B cell (primary cell): ENCODE measurements at places on chromosomes 3 and 15. TPM values are rescaled to one million over a fixed set of nuclear protein-coding genes. Genes with fewer than 3 reads are reported as not detected.

GRCh38 chr15:41578736-41579383 lies 19.8 kb downstream of the TYRO3 start:
- no peaks in the 10 kb centered on the region for H3K27me3 ChIP-seq
- no peak overlapping the region for H3K27ac ChIP-seq
- no peaks in the 10 kb centered on the region for H3K4me1 ChIP-seq
- no peaks in the 10 kb centered on the region for H3K36me3 ChIP-seq

GRCh38 chr15:57943171-57943570 lies 122.3 kb downstream of the ALDH1A2 start:
- no peak overlapping the region for H3K27ac ChIP-seq
- H3K4me3 ChIP-seq: no peak overlapping the region
- peaks cover 7% of the 10 kb centered on the region for H3K27me3 ChIP-seq
- no peak for DNase-seq

The LTK gene
- 3.2 and 4.4 TPM in 2 replicates for total RNA-seq

The FHIT gene
- 7.0 and 7.8 TPM in 2 replicates for total RNA-seq

The SLC12A8 gene
- total RNA-seq: 0.57 and 0.95 TPM in 2 replicates

The PLCB2 gene
- 155 and 166 TPM in 2 replicates for total RNA-seq

The SLC22A13 gene
- 0.70 and 0.91 TPM in 2 replicates for total RNA-seq

DNA sequence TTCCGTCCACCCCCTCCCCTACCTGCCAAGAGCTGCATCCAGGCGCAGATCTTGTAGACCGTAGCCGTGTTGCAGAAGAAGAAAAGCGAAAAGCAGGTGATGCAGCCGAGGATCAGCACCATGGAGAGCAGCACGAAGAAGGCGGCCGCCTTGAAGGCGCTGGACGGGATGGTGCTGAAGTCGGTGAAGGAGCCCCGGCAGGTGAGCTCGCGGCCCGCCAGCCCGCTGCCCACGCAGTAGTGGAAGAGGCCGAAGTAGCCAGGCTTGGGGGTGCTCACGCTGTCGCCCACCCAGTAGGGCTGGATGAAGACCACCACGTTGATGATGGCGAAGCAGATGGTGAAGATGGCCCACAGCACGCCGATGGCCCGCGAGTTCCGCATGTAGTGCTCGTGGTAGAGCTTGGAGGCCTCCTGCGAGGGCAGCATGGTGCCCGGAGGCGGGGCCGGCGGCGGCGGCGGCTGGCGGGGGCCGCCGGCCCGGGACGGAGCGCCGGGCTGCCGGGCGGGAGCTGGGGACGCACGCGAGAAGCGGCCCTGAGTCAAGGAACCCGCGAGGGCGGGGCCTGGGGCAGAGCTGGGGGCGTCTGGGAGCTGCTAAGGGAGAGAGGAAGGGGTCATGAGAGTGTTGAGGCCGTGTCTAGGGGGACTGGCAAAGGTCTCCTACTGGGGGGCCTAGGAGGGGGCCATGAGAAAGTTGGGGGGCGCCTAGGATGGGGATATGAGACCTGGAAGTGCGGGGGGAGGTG lies 1.2 kb downstream of the LHFPL4 start:
- H3K36me3 ChIP-seq: no peaks in the 10 kb centered on the region
- H3K4me3 ChIP-seq: no peak overlapping the region
- H3K4me1 ChIP-seq: peaks cover 3% of the 10 kb centered on the region
- no peak overlapping the region for H3K27ac ChIP-seq

- no peaks in the 10 kb centered on the region for H3K27me3 ChIP-seq
- H3K36me3 ChIP-seq: no peaks in the 10 kb centered on the region
- no peaks in the 10 kb centered on the region for H3K4me1 ChIP-seq
- no peak for DNase-seq
- no peak overlapping the region for H3K27ac ChIP-seq
Measured at GRCh38 chr3:97871186-97871585, 49.4 kb downstream of the CRYBG3 start.
